Upper lobe of right lung (tissue), 1 donor: ENCODE measurements at places on chromosomes 13 and 19.

DNA sequence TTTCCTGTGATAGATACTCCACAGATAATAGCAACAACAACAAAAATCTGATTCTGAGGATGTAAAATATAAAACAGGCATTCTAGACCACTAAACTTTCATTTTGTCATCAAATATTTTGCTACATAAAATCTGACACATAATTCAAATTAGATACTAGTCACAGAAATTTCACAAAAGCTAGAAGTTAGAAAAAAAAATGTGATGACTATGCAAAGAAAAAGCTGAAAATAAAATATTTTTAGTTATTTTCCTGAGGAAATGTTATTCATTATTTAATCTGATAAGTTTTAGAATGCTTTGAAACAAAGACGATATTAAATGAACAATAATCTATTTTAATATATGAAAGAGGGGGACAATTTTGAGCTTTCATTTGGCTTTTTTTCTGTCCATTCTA is 357.2 kb downstream of the SLITRK6 start:
- H3K4me1 ChIP-seq: no peaks in the 10 kb centered on the region
- DNase-seq: no peak
- H3K36me3 ChIP-seq: no peaks in the 10 kb centered on the region
- H3K27me3 ChIP-seq: no peaks in the 10 kb centered on the region
- H3K4me3 ChIP-seq: no peak overlapping the region

DNA sequence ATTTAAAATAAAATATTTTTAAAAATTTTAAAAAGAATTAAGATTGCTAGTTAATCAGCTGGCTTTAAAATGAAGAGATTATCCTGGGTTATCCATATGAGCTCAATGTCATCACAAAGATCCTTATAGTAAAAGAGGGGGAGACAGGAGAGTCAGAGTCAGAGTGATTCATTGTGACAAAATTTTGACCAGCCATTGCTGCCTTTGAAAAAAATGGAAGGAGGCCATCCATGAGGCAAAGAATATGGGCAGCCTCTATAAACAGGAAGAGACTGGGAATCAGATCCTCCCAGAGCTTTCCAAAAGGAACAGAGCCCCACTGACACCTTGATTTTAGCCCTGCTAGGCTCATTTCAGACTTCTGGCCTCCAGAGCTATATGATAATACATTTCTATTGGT is 9.3 kb upstream of the RUBCNL start:
- no peaks in the 10 kb centered on the region for H3K4me1 ChIP-seq
- H3K27ac ChIP-seq: no peak overlapping the region
- H3K27me3 ChIP-seq: no peaks in the 10 kb centered on the region
- DNase-seq: no peak

GRCh38 chr13:38519229-38519911 is 167.5 kb upstream of the FREM2 start:
- H3K36me3 ChIP-seq: no peaks in the 10 kb centered on the region
- DNase-seq: no peak
- H3K27ac ChIP-seq: no peak overlapping the region
- H3K27me3 ChIP-seq: no peaks in the 10 kb centered on the region
- no peak overlapping the region for H3K4me3 ChIP-seq
- H3K4me1 ChIP-seq: no peaks in the 10 kb centered on the region

- peaks cover 35% of the 10 kb centered on the region for H3K4me1 ChIP-seq
- DNase-seq: peak; percentile 81
- H3K36me3 ChIP-seq: peaks cover 9% of the 10 kb centered on the region
- H3K27me3 ChIP-seq: no peaks in the 10 kb centered on the region
Observed at GRCh38 chr19:42433503-42434260, 6.5 kb upstream of the LIPE start.

GRCh38 chr13:79084802-79085424 is 321.1 kb downstream of the RBM26 start:
- no peaks in the 10 kb centered on the region for H3K36me3 ChIP-seq
- no peak for DNase-seq
- H3K27ac ChIP-seq: no peak overlapping the region
- no peaks in the 10 kb centered on the region for H3K4me1 ChIP-seq

- no peak for DNase-seq
- no peaks in the 10 kb centered on the region for H3K27me3 ChIP-seq
- H3K4me3 ChIP-seq: no peak overlapping the region
- no peak overlapping the region for H3K27ac ChIP-seq
Observed at GRCh38 chr19:1125601-1126467, 22.0 kb downstream of the GPX4 start.

DNA sequence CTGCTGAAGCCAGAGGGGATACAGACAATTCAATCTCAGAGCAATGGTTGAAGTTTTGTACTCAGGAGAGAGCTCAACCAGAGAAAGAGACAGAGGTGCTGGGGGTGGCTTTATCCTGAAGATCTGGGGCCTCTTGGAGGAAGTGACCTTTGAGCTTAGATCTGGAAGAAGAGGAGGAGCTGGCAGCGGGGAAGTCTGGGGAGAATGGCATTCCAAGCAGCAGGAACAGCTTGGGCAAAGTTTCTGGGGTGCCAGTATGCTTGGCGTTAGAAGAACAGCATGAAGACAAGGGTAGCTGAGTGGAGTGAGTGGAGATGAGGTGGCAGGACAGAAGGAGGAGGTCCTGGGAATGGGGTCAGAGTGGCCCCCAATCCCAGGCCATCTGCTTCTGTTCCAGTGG is 11.3 kb downstream of the MAST3 start:
- no peaks in the 10 kb centered on the region for H3K27me3 ChIP-seq
- peaks cover 26% of the 10 kb centered on the region for H3K4me1 ChIP-seq
- no peak overlapping the region for H3K4me3 ChIP-seq
- peak overlapping the region; percentile 70 for H3K27ac ChIP-seq
